ENCODE measurements at places on chromosomes 7 and 10.

DNA sequence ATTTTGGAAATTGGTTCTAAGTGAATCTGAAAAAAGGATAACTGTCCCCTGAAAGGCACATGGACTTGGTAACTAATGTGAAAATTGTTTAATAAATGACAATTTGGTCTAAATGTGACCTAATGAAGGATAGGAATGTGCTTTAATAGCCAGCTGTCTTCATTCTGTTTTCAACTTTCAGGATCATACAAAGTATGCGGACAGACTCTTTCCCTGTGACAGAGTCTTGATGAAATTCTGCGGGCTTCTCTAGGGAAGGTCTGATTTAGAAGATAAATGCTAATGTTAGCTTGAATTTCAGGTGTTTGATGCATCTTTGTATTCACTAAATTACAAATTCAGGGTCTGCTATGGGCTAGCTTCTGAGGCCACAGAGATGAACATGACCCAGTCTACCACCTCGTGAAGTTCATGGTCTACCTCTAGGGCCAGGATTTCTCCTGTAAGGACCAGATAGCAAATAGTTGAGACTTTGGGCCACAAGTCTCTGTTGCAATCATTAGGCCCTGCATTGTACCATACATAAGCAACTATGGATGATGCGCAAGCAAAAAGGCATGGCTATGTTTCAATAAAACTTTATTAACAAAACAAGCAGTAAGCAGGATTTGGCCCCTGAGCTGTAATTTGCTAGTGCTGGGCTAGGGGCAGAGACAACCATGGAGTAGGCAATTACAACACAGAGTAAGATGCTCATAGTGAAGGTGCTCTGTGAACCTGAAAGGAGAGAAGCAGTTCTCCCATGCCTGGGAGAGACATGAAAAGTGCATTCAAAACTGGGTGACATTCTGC, 368.6 kb downstream of the INHBA start:
- no peak for DNase-seq

DNA sequence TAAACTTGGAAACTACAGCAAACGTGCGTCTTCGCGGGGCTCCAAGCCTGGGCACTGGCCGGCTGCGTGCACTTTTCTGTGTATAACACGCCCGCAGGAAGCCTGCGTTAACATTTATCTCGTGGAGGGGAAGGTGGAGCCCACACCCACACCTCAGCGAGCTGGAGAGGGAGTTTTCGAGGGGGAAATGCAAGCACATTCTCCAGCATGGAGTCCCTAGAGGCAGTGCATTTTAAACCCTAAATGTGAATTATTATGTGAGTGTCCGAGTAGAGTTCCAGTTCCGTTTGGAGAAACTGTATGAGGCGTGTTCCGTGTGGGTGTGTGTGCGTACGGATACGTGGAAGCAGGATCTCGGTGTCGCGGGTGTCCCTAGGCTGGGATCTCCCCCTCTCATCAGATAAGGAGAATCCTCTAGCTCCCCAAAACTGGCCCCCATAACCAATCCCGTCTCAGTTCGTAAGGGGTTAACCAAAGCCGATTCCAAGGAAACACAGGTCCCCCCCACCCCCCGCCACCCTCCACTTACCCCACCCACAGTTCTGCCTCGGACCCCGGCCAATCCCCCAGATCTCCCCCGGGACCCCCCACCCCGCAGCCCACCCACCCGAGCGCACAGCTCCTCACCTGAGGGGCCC, 403 bp downstream of the CDK6 start:
- peak; percentile 36 for DNase-seq

DNA sequence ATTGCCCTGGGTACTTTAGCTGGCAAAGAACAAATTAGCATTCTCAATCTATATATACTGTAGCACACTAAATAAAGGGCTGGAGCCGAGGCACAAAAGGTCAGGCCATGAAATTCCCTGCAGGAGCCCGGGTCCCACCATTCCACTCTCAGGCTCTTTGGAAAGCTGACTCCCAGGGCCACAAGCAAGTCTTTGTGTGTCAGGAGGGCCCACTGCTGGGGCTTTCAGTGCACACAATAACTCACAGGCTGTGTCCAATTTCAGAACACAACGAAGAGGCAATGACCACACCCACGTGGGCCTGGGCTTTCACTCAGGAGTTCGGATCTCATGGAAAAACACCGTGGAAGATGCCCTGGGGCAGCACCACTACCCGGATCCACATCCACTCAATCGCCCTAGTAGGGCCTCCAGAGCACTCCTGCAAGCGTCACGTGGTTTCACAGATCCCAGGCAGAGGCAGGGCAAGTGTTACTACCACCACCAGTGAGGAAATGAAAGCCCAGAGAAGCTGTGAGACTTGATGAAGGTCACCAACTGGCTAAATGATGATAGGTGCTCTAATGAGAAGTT, 60.3 kb downstream of the COBL start:
- no peak for DNase-seq

GRCh38 chr7:122311734-122312450, 7.3 kb upstream of the FEZF1 start:
- DNase-seq: no peak

GRCh38 chr7:46173476-46174195, 252.6 kb upstream of the IGFBP3 start:
- DNase-seq: no peak

- DNase-seq: peak; percentile 71
Measured at GRCh38 chr7:114922026-114922651, at the start of gene MDFIC. Gene MDFIC (plus strand): TSS chr7:114922094. CDS start chr7:114923034, 940 bp downstream.

DNA sequence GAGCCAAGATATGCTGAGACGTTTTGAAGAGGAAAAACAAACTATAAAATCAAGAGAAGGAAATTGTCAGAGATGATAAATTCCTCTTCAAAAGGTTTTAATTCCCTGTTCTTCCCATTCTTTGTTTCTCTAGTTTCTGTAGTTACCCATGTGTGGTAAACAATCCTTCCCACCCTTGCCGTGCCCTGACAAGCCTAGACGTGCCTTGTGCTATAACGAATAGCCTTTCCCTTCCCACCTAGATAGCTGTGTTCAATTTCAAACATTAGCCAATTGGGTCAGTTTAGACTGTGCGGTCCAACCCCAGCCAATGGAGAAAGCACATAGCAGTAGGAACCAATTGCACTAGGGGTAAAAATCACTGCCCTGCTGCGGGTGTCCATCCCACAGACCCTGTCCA, 138.1 kb downstream of the RALA start:
- DNase-seq: no peak

DNA sequence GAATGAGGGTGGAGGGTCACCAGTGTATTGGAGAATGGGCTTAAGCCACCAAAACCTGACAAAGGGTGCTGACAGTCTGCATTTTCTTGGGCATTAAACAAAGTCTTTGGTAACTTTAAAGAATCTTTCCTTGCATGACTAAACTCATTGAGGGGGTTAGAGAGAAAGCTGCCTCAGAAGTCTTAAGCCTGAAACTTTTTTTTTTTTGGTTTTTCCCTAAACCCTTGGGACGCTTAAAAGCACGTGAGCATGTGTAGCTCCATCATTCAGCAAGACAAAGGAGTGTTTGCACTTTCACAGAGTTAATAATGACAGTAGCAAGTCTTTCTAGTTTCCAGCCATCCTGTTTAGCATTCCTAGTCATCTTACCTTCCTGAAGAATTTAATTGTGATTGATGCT, 110.7 kb downstream of the LRMDA start:
- DNase-seq: no peak

- DNase-seq: no peak
Measured at GRCh38 chr10:77029777-77030717, 607.6 kb downstream of the KCNMA1 start.

DNA sequence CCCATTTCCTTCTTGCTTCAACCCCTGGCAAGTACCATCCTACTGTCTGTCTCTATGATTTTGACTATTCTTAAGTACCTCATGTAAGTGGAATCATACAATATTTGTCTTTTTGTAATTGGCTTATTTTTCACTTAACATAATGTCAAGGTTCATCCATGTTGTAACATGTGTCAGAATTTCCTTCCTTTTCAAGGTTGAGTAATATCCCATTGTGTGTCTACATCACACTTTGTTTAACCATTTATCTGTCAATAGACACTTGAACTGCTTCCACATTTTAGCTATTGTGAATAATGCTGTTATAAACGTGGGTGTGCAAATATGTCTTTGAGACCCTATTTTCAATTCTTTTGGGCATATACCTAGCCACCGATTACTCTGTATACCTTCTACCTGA, 14.0 kb upstream of the CDK14 start:
- no peak for DNase-seq

GRCh38 chr10:93628858-93629257, 16.5 kb downstream of the PDE6C start:
- DNase-seq: no peak

GRCh38 chr7:10860516-10860915, 113.2 kb upstream of the PHF14 start:
- DNase-seq: no peak

GRCh38 chr10:43734716-43735115, 86.0 kb upstream of the ZNF32 start:
- DNase-seq: no peak

DNA sequence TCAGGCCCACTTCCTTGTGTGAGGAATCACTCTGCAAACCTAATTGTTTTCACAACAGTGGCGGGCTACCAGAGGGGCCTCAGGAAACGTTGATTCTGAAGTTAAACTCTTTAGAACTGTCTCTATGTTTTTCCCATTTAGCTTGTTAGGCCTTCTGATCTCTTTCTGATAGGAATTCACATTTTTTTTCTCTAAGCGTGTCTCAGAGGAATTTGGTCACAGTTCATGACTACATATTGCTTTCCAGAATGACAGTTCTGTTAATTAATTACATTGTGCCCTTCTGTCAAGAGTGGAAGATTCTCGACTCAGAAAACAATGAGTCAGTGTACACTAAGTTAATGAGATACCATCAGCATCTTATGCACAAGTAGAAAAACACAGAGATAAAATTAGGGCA, 469.2 kb upstream of the C7orf33 start:
- no peak for DNase-seq

DNA sequence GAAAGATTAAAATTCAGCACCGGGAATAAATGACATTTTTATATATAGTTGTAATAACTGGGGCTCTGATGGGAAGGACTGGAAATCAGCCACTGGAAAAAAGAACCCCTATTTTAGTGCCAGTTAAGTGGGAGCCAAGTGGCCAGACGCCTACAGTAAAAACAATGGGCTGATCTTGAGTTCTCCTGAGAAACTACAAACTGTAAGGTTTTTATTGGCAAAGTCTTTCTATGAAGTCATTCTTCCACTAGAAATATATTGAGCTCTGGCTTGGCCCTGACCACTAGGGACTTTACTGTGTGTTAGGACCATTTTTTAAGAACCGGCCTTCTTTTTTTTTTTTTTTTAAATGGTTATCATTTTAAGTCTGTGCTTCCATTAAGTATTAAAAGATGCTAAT, 79.6 kb downstream of the ZNF22 start:
- no peak for DNase-seq

DNA sequence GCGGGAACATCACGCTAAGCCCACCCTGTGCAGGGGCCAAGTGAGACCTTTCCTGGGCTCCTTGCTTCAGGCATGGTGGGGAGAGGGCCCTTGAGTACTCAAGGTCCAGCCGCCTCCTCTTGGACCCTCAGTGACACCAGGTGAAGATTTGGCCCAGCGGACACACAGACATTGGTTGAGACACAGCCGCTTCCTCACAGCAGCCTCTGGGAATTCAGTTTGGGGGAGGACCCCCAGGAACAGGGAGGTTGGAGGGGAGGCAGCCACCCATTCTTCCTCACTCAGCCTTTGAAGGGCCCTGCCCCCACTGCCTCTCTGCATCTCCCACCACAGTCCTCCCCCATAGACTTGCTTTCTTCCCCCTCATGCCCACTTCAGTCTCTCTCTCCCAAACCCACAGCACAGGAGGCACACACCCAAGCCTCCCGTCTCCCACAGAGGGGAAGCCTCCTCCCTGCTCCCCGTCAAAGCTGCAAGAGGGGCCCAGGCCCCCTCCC, 31.9 kb downstream of the ANXA8 start:
- DNase-seq: no peak

DNA sequence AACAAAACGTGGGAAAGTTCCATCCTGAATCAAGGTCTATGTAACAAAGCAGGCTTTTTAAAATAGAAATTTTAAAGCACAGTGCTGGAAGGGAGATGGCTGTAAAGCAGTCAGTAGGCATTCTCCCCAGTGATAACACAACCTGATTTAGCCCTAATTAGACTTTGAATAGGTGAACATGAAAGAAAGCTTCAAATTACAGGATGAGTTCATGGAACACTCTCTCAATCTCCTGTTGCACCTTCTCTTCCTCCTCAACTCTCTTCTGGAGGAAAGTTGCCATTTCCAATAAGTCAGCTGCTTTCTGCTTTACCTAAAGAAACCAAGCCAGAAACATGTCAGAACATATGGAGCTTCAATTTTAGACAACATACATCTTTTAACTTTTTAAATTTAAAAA, 20.1 kb downstream of the SFR1 start:
- no peak for DNase-seq

GRCh38 chr7:7051206-7051877, 131.0 kb upstream of the C1GALT1 start:
- no peak for DNase-seq

DNA sequence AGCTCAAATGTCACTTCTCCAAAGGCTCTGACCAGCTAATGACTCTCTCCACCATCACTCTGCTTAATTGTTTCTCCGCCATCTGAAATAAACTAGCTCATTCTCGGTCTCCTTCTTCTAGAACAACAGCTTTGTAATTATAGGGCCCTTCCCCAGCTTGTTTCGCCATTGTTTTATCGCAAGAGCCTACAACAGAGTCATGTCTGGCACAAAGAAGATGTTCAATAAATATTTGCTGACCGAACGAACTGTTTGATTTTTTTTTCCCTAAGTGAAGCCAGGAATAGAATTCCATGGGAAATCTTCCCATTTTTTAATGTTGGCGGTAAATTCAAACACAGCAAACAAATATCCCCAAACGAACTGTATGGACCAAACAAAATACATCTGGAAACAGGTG, 63.8 kb upstream of the NMT2 start:
- no peak for DNase-seq

- no peak for DNase-seq
Measured at GRCh38 chr10:34474009-34474376, 341.1 kb downstream of the PARD3 start.

DNA sequence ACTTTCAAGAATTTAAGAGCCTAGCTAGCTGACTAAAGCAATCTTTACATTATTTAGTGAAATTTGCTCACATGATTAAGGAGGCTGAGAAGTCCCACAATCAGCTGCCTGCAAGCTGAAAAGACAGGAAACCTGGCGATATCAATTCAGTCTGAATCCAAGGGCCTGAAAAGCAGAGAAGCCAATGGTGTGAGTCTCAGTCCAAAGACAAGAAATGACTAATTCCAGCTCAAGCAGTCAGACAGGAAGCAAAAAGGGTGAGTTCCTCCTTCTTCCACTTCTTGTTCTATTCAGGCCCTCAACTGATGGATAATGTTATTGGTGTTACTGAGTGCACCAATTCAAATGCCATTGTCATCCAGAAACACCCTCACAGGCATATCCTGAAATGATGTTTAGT, 1231.6 kb upstream of the CELF2 start:
- no peak for DNase-seq

DNA sequence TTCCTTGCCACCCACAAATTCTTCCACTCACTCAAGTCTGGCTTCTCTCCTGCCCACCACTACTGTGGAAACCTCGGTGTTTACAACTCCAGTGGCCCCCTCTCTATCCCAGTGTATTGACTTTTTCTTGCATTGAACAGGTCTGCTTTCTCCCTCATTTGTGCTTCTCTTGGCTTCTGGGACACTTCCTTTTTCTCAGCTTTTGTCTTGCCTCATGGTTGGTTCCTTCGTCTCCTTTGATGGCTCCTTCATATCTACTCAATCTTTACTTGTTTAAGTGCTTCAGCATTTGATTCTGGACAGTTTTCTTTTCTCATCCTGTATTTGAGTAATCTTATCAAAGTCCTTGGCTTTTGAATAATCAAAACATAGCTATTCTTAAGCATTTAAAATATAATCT, 35.9 kb upstream of the FAM3C start:
- no peak for DNase-seq

GRCh38 chr10:68895041-68895440, 6.1 kb upstream of the DDX50 start:
- DNase-seq: no peak

Measured in MM.1S (cell line).